DMS153 (cell line): ENCODE measurements at places on chromosomes 12 and 14.

- DNase-seq = no peak
Observed at GRCh38 chr14:74552623-74553022, 59.1 kb downstream of the ISCA2 start.

DNA sequence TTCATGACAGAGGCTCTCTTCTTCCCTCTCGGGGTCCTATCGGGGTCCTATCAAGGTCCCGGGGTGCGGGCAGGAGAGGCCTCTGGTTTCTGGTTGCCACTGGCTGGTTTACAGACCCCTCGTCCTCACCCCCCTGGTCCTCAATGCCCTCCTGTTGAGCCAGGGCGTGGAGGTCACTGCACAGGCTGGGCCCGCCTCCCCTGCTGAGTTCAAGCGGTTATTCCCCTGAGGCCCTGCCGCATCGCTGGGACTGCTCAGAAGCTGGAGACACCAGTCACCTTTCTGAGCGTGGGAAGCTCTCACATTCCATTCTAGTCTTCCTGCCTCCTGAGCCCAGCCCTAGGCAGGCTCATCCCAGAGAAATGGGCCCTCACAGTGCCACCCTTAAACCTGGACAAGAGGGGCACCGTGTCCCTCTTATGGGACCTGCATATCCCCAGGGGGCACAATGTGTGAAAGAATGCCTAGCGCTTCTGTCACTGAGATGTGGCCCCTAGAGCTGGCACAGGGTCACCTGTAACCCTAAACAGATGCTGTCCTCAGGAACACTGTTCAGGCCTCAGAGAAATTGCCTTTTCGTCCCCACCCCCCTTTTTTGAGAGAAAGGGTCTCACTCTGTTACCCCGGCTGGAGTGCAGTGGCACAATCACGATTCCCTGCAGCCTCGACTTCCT lies 177.7 kb upstream of the RGS6 start:
- no peak for DNase-seq

DNA sequence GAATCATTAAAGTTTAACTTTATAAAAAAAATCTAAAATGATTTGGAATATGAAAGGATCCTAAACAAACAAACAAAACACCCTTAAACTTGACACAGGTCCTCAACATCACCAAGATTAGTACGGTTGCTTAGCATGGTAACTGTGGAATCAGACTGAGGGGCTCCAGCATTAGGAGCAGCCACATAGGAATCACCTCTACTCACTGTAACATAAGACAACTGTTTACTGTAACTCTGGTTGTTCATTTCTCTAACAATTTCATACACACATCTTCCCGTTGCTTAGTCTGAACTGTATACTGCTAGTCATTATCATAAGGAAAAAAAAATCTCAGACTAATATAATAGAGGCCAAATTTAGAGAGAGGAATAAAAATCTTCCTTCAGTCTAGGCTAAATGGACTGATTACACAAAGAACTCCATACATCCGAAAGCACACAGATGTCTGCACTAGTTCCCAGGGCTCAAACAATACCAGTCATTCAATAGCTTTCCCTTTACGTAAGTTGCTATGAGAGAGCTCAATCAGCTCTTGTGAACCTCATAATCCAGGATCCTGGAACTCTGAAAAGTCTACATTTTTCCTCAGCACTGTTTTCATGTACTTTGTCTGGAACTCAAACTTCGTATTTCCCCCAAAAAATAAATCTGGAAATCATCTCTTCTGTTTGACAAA lies 26.0 kb downstream of the LRP6 start:
- DNase-seq = peak; percentile 59

DNA sequence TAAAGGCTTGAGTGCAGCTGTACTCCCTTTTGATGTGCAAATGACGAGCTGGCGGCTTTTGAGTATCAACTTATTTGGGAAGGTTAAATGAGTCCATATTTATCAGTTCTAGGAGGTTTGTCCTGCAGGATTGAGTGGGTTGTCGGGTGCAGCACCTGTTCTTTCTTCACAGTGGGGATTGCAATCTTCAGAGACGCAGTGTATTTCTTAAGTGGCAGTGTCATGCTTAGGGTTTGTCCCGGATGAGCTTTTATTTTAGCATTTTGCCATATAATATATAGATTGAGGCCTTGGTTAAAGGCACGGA lies 1.2 kb downstream of the FUT8 start:
- DNase-seq = no peak

DNA sequence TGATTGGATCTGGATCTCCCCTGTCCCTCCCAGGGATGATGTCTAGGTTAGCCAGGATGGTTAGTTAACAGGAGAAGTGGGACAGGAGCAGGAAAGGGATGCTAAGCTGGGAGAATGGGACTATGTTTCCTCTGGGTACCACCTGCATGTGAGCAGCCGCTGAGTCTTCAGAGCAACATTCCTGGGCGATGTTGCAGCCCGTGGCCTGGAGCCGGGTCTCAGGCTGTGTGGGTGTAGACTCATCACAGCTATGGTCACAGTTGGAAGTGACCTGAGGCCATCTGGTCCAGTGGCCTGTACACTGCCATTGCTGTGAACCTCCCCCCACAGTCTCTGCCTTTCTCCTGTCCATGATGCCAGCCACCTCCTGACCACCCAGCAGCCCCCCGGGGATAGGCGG lies 422.6 kb downstream of the DPF3 start:
- DNase-seq = no peak

- DNase-seq = no peak
Observed at GRCh38 chr12:124389725-124390441, 95.0 kb downstream of the RFLNA start.

- DNase-seq = no peak
Observed at GRCh38 chr12:92431146-92431545, 271.6 kb upstream of the PLEKHG7 start.

DNA sequence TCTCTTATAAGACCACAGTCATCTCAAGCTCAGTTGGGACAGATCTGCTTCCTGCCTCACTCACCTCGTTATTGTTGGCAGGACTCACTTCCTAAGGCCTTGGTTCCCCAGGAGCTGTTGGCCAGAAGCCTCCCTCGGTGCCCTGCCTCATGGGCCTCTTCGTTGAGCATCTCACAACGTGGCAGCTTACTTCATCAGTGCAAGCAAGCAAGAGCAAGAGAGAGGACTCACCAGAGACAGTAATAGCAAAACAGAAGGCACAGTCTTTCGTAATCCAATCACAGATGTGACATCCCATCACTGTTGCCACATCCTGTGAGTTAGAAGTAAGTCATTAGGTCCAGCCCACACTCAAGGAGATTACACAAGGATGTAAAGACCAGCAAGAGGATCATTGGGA lies 5.1 kb upstream of the NUMB start:
- no peak for DNase-seq

- DNase-seq = peak; percentile 34
Observed at GRCh38 chr12:121334513-121335343, 17.5 kb downstream of the ANAPC5 start.

DNA sequence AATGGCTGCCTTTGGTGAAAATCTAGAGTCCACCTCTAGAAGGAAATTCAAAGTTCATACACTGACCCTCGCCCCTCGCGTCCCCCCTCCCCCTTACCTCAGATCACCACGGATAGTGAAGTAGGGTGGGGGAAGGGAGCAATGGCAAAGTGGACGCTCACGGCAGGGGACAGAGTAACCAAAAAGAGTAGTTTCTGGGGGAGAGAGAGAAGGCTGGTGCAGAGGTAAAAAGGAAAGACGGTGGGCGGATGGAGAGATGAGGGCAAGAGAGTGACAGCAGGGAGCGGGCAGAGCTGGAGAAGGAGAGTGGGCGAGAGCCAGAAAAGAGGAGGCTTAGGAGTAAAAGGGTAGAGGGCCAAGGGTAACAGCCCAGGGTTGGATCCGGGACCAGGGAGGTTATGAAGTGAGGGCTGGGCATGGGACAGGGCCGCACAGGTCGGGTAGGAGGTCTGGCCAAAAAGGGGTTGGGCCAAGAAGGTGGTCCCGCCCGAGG lies 423 bp downstream of the ALDH6A1 start:
- DNase-seq = no peak

GRCh38 chr14:22280497-22281316 lies 308.3 kb downstream of the DAD1 start:
- DNase-seq = no peak

- no peak for DNase-seq
Observed at GRCh38 chr12:29672580-29672979, 111.2 kb downstream of the TMTC1 start.

GRCh38 chr12:40261937-40262336 lies 37.1 kb downstream of the LRRK2 start:
- DNase-seq = no peak
